ENCODE measurements at places on chromosomes 13 and 19.

GRCh38 chr19:27752530-27753184 is 1460.3 kb downstream of the UQCRFS1 start:
- no peak for DNase-seq

GRCh38 chr19:51010066-51010795 is 8.8 kb upstream of the KLK8 start:
- DNase-seq = no peak

GRCh38 chr13:20141238-20142022 is 19.4 kb downstream of the GJA3 start:
- DNase-seq = no peak

- DNase-seq = no peak
These were observed 95.4 kb downstream of the WDFY2 start for GRCh38 chr13:51679616-51680015.

- DNase-seq = no peak
These were observed 64.5 kb downstream of the CHST8 start for GRCh38 chr19:33686262-33686661.

GRCh38 chr13:112207129-112207528 is 140.2 kb downstream of the SOX1 start:
- DNase-seq = no peak

GRCh38 chr13:37118016-37118415 is 12.6 kb upstream of the CSNK1A1L start:
- DNase-seq = no peak

- no peak for DNase-seq
These were observed 31.2 kb downstream of the KEAP1 start for GRCh38 chr19:10471909-10472308.

DNA sequence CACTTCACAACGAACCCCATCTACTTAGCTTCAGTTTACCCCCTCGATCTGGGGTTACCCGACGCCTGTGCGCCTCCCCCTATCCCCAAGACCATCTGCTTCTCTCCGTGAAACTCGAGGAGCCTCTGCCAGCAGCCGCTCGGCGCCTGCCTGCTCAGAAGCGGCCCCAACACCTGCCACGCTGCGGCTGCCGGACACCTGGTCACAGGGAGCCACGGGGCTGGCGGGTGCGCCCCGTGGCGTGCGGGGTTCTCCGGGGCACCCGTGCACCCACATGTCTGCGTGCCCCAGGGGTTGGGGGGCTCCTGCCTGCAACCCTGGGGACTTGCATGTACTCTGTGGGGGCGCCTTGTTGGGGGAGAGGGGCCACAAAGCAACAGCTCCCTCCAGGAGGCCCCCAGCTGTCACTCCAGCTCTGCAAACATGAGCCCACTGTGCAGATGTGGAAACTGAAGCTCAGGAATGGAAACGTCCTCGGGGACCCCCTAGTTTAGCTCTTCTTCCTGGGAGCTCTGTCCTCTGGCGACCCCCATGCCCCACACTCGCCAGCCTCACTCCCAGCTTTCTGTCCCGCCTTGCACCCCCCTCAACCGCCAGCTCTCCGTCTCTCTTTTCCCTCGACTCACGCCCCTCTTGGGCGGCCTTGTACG is 7.0 kb upstream of the SEMA6B start:
- DNase-seq = no peak

Measured in NCI-H2081 treated with DMSO at 0.1 percent for 48 hours (cell line).